Forelimb muscle (tissue), 1 donor: ENCODE measurements at places on chromosomes 1 and 21. TPM values are rescaled to one million over a fixed set of nuclear protein-coding genes. Genes with fewer than 3 reads are reported as not detected.

The PLA2G2C gene
- polyA plus RNA-seq = 0.05 TPM

DNA sequence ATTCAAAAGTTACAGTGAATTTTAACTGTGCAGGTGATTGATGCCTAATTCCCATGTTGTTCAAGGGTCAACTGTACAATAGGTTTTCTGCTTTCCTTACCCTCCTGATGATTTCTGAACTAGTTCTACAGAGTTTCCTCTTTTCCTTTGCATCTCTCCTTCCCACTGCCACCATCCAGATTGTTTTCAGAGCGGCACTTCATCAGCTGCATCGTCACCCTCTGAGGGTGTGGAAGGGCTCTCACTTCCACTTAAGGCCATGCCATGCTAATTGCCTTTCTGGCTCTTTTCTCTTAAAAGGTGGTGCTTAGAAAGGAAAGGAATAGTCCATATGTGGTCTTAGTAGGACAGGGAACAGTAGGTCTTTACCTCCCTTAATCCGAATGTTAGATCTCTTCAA lies 39.1 kb downstream of the DISC1 start:
- no peak for DNase-seq

- no peak for DNase-seq
These were observed 442.3 kb downstream of the PLPP3 start for GRCh38 chr1:56137090-56137489.

The CFAP141 gene
- polyA plus RNA-seq = not detected

The S100A7A gene
- not detected for polyA plus RNA-seq

DNA sequence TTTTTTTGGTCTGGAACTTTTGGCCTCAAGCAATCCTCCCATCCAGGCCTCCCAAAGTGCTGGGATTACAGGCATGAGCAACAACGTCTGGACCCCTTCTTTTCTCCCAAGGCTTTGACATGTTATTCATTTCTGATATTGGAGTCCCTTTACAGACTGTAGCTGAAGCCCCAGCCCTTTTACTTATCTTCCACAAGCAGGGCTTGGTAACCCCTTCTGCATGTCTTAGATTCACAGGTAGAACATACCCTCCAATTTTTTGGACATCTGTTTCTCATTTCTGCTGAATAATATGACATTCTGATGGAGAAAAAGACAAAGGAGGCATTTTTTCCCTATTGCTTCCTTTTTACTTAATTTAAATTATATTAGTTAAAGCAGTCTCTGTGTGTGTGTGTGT lies 39.2 kb upstream of the RGS21 start:
- DNase-seq = no peak

- no peak for DNase-seq
These were observed 5.6 kb downstream of the SH3BGRL3 start for GRCh38 chr1:26285366-26286063.

GRCh38 chr1:108708691-108709660 lies 3.7 kb upstream of the FNDC7 start:
- DNase-seq = no peak

- no peak for DNase-seq
These were observed 78.7 kb downstream of the DDR2 start for GRCh38 chr1:162710780-162711465.

The GJC2 gene
- 0.48 TPM for polyA plus RNA-seq

The CGN gene
- 0.52 TPM for polyA plus RNA-seq

The LGR6 gene
- polyA plus RNA-seq = 0.65 TPM

- no peak for DNase-seq
These were observed 24.5 kb upstream of the VWA5B1 start for GRCh38 chr1:20266141-20266540.

- no peak for DNase-seq
These were observed at the start of the genes LEPR and LEPROT for GRCh38 chr1:65420590-65421350. Gene LEPR, plus strand, starts transcription at chr1:65420668. Its CDS starts 144,898 bp downstream, at chr1:65565566. Gene LEPROT, plus strand, starts transcription at chr1:65420668. Its CDS starts 57 bp downstream, at chr1:65420725.

DNA sequence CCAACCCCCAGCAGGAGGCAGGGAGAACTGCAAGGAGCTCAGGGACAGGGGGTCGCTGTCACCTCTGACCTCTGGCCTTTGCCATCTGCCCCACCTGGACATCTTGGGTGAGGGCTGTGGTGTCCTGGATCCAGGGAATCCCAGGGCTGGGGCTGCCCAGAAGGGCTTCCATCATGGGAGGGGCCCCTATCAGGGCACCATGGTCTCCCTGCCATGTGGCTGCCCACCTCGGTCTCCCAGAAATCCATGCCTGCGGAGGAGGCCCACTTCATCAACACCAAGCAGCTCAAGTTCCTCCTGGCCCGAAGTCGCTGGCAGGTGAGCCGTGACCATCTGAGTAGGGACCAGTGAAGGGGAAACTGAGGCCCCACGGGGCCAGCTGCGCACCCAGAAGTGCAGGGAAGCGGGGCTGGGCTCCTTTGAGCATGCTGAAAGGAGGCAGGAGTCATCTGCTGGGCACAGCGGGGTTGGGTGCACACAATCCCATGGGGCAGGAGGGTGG lies 36.1 kb downstream of the TRIM11 start:
- DNase-seq = no peak

GRCh38 chr1:63603810-63604209 lies 10.6 kb downstream of the PGM1 start:
- no peak for DNase-seq

The ZBED6 gene
- polyA plus RNA-seq = 12.0 TPM

- no peak for DNase-seq
These were observed 29.0 kb downstream of the SPATA6 start for GRCh38 chr1:48442864-48443619.

GRCh38 chr1:216045400-216045799 lies 377.8 kb downstream of the USH2A start:
- no peak for DNase-seq

The KLF17 gene
- 0.13 TPM for polyA plus RNA-seq
